Left lung (tissue), 14 donors: ENCODE measurements at places on chromosomes 4 and X. TPM values are rescaled to one million over a fixed set of nuclear protein-coding genes. Genes with fewer than 3 reads are reported as not detected.

Gene NEUROG2
- not detected for total RNA-seq

Gene MGAT4D
- total RNA-seq, result not detected

Gene NAP1L3
- 3.2 TPM for total RNA-seq

Gene TSPAN7
- 52.3 TPM for total RNA-seq

Gene CXCL3
- 12.4 TPM for total RNA-seq

Gene RHOH
- 10.1 TPM for total RNA-seq

Gene RPS6KA6
- total RNA-seq, result 2.8 TPM

Gene AFF2
- 6.0 TPM for total RNA-seq

Gene MAGEA2B
- total RNA-seq, result not detected

- DNase-seq, result no peak
Measured at GRCh38 chr4:30714408-30715031, 5.6 kb upstream of the PCDH7 start.

- no peak for DNase-seq
Measured at GRCh38 chrX:97522307-97522706, 638.6 kb downstream of the RPA4 start.

DNA sequence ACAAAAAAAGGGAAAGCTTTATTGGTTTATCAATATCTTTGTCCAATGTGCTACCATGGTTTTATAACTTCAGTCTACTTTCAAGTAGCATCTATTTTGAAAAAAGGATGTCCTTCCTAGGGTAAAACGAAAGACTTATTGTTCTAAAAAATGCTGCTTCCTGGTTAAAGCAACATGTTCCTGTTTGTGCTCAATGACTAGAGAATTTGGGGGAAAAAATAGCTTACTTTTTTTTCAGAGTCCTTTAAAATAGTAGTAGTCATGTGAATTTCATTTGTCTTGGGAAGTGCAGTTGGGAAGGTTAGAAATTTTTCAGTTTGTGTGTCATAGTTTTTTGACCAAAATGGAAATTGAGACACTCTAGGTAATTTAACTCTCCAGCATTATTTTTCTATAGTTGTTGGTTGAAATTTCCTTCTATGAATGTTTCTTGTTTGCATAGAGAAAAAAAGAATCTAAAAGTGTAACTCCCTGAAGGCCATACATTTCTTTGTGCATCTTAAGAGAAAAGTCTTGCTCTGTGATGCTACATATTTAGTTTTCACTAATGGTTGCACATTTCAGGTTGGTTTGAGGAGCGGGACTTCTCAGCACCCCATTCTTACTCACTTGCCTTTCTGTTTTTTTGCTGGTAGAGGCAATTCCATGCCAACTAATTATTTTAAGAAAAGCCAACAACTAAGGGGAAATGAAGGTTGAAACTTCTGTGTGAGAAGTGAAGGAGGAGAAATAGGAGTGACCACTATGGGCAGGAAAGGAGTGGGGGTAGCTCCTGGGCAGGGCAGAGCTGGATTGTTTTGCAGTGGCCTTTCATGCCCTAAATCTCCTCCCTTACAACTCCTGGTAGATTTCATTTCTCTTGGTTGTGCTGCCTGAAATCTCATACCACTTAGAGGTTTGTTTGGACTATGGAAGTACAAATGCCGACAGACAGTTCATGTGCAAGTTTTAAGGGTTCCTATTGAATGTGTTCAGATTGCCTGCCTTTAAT, 76.4 kb downstream of the RAPGEF2 start:
- no peak for DNase-seq

- no peak for DNase-seq
Measured at GRCh38 chr4:143224255-143224654, 39.5 kb downstream of the USP38 start.

DNA sequence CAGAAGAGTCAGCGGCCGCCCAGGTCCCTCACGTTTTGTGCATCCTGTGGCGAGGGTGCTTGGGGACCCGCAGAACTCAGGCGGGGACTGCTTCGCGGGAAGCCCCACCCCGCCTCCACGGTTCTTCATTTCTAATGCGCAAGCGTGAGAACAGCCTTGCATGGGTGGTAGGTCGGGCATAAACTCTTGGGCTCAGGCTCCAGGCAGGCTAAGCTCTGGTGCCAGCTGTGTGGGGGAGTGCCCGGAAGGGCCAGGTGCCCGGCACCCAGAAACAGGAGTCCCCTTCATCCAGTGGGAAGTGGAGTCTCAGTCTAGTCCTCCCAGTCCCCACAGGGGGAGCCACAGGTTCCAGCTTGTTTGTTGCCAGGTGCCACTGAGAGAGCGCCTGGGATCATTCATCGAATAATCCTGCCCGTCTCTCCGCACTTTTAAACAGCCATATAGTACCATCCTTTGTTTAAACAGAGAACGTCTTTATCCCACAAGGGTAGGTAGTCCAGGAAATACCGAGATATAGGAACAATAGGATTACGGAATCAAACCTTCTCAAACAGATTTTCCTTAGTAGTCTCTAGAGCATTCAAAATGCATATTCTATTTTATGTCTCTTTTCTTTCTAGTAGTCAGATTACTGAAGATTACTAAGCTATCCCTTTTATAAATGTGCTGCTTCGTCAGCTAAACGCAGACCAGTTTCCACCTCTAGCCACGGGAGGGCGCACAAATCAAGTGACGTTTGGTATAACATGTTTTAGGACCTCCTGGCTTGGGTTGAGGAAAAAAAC, 12.7 kb upstream of the RBBP7 start:
- peak; percentile 79 for DNase-seq

- no peak for DNase-seq
Measured at GRCh38 chr4:7460566-7460965, 25.8 kb upstream of the PSAPL1 start.

GRCh38 chr4:25029479-25030276, 1.1 kb downstream of the LGI2 start:
- DNase-seq, result no peak

DNA sequence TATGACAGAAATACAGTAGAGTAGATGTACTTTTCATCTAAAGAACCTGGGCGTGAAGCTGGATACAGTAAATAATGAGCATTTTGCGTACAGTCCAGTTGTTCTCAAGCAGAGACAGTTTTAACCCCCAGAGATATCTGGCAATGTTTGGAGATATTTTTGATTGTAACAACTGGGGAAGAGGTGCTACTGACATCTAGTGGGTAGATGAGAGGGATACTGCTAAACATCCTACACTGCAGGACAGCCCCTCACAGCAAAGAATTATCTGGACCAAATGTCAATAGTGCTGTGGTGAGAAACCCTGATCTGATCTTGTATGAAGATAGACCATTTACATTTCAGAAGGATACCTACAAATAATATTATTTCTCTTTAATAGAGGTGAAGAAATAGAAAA, 200.2 kb upstream of the FAM47A start:
- no peak for DNase-seq
